ENCODE measurements at places on chromosomes 6 and 20. TPM values are rescaled to one million over a fixed set of nuclear protein-coding genes. Genes with fewer than 3 reads are reported as not detected.

IRAK1BP1 gene
- total RNA-seq = 5.1 TPM

GRCh38 chr20:3430376-3431069 is 23.1 kb upstream of the DNAAF9 start:
- DNase-seq = no peak

DNA sequence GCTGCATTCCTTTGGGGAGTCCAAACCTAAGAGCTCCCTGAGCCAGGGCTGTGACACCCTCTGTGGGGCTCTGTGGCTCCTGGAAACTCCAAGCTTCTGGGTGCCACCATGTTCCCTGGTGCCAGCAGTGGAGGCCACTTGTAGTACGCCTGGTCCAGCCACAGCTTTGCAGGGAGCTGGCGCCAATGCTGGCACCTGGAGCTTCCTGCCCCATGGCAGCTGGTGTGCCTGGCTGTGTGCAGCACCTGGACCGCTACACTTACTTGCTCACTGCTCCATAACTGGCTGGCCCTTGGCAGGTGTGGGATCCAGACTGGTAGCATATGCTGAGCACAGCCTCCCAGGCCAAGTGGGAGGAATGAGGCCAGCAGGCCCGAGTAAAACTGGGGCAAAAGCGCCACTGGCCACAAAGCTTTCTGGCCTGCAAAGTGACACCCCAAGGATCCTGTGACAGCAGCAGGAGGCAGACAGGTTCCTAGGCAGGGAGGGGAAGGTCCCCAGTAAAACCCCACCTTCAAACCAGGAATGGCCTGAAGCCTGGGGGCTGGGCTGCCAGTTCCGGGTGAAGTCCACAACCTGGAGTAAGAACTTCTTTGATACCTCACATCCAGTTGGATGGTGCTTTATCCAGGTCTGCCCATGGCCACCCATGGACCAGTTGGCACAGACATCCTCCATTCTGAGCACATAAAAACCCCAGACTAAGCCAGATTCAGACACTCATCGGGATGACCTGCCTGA is 461.0 kb downstream of the TBC1D32 start:
- no peak for DNase-seq

GRCh38 chr20:11140359-11140758 is 466.6 kb upstream of the JAG1 start:
- DNase-seq = peak; percentile 89
